Stromal cell of bone marrow (primary cell): ENCODE measurements at places on chromosomes 12 and 14.
A peak's percentile ranks its signal among the peaks of the same experiment; 100 is the strongest.

DNA sequence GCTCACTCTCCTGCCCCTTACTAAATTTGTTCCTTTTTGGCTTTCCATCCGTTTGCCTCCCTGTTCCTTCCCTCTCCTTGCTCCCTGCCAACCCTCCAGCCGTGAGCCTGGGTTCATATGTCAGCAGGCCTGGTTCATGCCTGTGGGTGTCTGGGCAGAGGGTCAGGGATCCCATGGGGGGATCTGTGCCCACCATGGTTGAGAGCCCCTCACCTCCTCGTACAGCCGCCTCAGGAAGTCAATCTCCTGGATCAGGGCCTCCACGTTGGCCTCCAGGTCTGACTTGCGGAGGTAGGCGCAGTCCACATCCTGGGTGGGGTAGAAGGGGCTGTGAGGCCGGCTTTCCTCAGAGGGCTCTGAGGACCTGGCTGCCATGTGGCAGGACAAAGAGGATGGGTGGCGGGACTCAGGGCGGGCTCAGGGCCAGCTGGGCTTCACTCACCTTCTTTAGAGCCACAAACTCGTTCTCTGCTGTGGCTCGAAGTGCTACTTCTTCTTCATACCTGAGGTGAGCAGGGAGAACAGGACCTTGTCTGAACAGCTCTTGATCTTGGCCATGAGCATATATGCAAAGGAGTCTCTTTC lies 3.6 kb downstream of the KRT83 start:
- DNase-seq, result no peak

- DNase-seq, result no peak
Measured at GRCh38 chr12:1811281-1811947, 9.0 kb upstream of the LRTM2 start.

GRCh38 chr12:93653079-93653478 lies 24.1 kb upstream of the CRADD start:
- no peak for DNase-seq

DNA sequence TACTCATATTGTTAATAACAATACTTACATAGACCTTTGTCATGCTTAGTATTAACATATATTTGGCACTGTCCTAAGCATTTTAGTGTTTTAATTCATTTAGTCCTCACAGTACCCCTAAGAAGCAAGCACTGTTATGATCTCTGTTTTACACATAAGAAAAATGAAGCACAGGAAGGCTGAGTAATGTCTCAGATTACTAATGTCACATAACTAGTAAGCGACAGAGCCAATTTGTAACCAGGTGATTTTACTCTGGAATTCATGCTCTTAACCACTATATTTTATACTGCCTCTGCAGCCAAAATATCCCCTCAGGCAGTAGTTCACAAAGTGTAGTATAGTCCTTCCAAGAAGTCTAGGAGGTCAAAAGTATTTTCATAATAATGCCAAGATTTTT lies 20.3 kb downstream of the TMEM253 start:
- no peak for DNase-seq

DNA sequence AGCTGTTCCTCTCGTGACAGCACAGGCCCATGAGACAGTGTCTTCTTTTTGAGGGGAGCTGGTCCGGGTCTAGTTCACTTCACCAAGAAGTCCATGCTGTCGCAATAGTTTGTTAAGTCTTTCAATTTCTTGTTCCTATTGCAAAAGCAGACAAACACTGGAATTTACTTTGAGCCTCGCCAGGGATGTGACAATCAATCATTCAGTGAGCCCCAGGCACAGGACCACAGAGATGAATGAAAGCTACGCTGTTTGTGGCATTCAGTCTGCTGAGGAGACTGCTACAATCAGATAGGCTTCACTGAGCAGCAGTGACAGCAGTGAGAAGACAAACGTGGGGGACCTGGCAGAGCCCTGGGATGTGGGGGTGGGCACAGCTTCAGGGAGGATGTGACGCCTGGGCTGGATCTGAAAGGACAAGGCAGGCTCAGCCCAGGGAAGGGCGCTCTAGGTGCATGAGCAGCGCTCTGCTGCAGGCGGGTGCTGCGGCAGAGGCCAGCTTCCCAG lies 35.5 kb downstream of the TCTN1 start:
- DNase-seq, result no peak

- DNase-seq, result no peak
Measured at GRCh38 chr12:52228366-52228765, 4.7 kb upstream of the KRT7 start.

DNA sequence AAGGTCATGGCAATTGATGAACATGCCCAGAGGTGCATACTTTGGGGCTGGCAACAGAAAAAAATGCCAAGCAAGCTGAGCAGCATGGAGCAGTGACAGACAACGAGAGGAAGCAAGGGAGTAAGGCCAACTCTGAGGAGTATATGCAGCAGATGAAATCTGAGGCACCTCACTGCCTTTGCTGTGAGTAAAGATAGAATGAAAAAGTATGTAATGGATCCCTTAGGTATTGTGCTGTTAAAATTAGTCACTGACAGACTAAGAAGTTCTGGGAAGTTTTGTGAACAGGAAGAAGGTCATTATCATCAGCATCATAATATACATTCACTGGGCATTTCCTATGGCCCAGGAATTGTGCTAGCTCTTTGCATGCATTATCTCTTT lies 269.9 kb downstream of the DUSP6 start:
- DNase-seq, result peak; percentile 52

- DNase-seq, result no peak
Measured at GRCh38 chr12:2610358-2610757, 184.4 kb upstream of the FKBP4 start.

GRCh38 chr12:6342140-6342889 lies 439 bp upstream of the TNFRSF1A start:
- DNase-seq, result no peak

GRCh38 chr12:38905480-38906351 lies at the start of gene CPNE8:
TSS of gene CPNE8 (minus strand) at chr12:38905591. CDS start at chr12:38905534, 57 bp downstream.
- DNase-seq, result peak; percentile 70

DNA sequence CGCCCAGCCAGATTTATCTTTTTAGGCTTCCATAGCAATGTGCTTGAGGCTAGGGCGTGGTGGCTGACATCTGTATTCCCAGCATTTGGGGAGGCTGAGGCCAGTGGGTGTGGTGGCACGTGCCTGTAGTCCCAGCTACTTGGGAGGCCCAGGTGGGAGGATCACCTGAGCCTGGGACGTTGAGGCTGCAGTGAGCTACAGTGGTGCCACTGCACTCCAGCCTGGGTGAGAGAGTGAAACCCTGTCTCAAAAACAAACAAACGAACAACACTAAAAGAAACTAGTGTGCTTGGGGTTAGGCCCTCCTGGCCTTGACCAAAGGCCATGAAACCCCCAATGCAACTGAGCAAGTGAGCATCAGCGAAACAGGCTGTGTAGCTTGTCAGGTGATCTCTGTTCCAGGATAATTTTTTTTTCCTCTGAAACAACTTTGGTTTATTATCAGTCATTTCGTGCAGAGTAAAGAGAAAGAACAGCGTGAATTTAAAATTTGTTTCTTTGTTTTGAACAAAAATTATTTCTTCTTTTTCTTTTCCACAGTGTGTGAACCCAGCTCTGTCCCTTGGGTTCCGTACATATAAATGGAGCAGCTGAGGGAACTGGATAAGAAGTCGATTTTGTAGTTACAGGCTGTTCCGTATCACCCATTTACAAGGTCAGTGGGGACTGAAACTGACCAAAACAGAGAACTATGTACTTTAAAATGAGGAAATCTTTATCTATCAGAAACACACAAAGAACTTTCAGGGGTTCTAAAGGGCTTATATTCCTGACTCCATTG lies 8.8 kb upstream of the TUBA1C start:
- DNase-seq, result no peak

GRCh38 chr12:29733060-29733459 lies 50.7 kb downstream of the TMTC1 start:
- no peak for DNase-seq

DNA sequence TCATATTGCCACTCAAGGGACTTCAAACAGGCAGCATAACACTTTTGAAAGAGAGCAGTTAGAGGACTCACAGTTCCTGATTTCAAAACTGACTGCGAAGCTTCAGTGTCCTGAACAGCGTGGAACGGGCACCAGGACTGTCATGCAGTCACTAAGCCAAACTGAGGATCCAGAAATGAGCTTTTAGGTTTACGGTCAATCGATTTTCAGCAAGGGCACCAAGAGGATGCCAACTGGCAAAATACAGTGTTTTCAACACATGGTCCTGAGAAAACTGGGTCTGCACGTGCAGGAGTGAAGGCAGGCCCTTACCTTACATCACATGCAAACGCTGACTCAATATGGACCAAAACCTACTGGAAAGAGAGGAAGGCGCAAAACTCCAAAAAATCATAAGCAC lies 15.6 kb downstream of the BRF1 start:
- DNase-seq, result no peak

GRCh38 chr14:31025367-31026076 lies at the start of gene AP4S1:
TSS of gene AP4S1 (plus strand) at chr14:31025649. CDS start at chr14:31066197, 40,548 bp downstream.
- DNase-seq, result no peak

GRCh38 chr12:14656846-14657245 lies 39.6 kb downstream of the GUCY2C start:
- DNase-seq, result no peak

DNA sequence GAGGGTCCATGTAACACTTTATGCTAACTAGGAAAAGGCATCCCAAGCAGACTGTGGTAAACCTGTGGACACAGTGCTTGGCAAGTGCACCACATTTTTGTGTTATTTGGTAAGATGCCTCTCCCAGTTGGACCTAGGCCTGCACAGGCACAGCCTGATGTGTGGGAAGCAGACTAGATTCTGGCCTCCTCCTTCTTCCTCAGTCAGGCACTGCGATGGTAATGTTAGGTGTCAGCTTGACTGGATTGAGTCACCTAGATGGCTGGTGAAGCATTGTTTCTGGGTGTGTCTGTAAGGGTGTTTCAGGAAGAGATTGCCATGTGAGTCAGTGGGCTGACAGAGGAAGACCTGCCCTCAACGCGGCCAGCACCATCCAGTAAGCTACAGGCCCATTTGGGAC lies 25.3 kb upstream of the RHOJ start:
- DNase-seq, result no peak

- DNase-seq, result no peak
Measured at GRCh38 chr14:22671622-22672021, 27.5 kb upstream of the OR6J1 start.

DNA sequence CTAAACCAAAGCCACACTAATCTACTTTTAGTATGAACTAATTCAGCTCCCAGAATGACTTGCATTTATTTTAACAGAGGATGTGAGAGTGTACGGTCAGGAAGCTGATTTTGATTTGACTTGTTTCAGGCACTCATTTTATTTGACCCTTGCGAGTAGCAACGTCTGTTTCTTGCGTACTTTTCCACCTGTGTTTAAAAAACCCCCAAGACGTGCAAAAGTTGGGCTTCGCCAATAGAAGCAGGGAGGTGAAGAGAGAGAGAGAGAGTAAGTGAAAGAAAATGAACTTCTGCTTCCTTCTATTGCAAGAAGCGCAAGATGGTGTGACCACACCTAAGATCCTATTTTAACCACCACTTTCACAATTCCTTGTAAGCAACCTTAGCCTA lies 6.7 kb upstream of the SLC15A4 start:
- DNase-seq, result no peak

DNA sequence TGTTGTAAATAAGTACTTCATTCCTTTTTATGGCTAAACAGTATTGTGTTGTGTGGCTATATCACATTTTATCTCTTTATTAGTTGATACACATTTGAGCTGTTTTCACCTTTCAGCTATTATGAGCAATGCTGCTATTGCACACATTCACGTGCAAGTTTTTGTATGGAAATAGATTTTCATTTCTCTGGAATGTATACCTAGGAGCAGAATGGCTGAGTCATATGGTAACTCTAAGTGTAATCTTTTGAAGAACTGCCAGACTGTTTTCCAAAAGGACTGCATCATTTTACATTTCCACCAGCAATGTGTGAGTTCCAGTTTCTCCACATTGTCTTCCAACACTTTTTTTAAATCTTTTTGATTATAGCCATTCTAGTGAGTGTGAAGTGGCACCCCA lies 134.0 kb downstream of the SRGAP1 start:
- DNase-seq, result peak; percentile 24

DNA sequence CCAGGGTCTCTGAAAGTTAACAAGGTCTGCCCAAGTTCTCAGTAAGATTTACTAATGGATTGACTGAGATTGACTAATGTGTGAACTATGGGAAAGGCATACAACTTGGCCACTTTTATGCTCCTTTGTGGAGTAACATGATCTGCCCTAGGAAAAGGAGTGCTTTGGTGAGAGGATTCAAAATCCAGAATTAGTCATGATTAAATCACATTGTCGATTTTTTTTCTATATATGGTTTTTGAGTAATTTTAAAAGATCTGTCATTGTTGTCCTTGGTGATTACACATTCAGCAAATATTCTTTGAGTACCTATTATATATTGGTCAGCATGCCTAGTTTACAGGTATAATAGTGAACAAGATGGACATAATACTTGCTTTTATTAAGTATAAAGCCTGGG lies 147.7 kb upstream of the SYT10 start:
- DNase-seq, result peak; percentile 74

- no peak for DNase-seq
Measured at GRCh38 chr12:56164345-56164729, 6.2 kb downstream of the MYL6 start.

GRCh38 chr12:65276916-65277530 lies 1.5 kb upstream of the MSRB3 start:
- DNase-seq, result no peak

GRCh38 chr12:27995406-27995805 lies 22.9 kb upstream of the PTHLH start:
- no peak for DNase-seq

DNA sequence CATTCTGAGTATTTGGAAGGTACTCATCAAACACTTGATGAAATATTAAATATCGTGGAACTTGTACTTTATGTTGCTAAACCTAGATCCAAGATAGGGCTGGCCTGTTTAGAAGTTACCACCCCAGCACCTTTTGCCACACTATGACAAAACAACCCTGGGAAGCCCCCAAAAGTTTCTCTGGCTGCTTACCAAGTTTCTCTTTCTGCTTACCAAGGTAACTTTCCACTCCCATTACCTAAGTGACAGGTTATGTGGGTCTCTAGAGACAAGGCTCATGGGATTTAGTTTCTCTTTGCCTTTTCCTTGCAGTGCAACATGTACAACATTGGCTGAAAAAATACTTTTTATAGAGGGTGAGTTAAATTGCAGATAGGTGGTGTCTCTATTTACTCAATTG lies 28.9 kb upstream of the PPM1A start:
- no peak for DNase-seq

DNA sequence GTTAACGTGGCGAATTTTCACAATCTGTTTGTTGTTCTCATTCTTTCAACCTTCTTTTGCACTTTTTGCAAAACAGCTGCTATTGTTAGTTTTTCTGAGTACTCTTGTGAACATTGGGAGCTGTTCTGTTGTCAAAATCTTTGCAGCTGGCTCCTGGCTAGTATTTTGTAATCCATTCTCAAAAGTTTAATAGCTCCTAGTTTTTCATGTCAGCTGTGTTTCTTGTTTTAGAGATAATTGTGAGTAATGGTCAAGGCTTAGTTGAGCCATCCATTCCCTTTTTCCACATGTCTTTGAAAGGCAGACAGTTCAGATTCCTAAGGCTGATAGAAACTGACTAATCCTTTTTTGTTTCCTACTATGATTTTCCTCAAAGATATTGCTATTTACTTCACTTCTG lies 39.1 kb upstream of the CRADD start:
- no peak for DNase-seq

DNA sequence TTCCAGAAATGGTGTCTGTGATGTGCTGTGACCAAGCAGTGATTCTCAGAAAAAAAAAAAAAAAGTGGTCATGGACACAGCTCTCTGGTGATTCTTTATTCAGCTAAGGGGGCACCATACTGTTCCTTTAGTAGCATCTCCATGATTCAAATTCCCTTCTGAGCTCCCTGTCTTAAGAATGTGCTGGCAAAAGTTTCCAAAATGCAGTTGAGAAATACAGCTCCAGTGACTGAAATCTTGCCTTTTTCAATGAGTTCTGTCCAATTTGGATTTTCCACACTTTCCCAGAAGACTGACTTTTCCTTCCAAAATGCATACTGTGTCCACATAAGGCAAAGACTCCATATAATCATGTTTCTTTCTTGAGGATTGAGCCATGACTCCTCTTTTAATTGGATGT lies 24.3 kb upstream of the CPM start:
- DNase-seq, result no peak
